ENCODE measurements at places on chromosomes 12 and 14. TPM values are rescaled to one million over a fixed set of nuclear protein-coding genes. Genes with fewer than 3 reads are reported as not detected.

GRCh38 chr12:100329800-100330199 lies 27.1 kb upstream of the SLC17A8 start:
- DNase-seq = no peak

DNA sequence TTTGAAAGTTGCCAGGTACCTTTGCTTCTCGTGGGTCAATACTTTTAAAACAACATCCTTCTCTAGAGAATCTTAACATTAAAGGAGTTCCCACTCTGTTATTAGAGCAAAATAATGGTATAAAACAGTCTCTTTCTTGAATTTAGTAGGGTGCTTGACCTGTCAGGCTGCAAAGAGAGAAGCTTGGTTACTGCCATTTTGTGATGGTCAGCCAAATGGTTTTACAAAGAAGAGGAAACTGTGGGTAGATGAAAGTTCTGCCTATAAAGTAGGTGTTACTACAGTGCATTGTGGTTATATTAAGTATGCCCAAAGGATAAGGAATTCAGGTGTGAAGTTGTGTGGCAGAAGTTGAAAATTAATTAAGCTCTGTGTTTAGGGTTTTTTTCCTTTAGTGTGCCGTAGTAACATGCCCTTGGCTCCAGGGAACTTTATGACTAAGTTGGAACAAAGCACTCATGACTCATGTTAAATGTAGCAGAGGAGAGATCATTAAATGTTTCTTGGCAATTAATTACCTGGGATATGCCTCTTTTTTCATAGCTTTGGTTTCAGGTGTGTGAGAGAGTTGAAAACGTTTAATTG lies 354.0 kb upstream of the KITLG start:
- no peak for DNase-seq

- no peak for DNase-seq
Observed at GRCh38 chr12:123830675-123831074, 68.6 kb downstream of the DNAH10 start.

DNA sequence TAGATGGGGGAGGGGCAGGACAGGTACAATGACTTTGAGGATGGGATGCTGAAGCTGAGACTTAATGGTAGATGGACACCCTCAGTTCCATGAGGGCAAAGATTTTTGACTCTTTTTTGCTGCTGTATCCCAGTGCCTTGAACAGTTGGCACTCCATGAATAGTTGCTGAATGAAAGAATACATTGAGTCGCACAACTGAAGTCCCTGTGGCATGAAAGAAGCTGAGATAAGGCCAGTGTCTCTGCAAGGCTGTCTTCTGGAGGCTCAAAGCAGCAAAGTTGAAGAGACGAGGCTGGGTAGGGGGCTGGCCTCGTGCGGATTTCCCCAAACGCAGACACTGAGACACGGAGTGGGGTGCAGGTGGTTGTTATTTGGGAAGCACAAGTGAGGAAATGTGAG lies 179.3 kb downstream of the ADCK1 start:
- DNase-seq = no peak

DNA sequence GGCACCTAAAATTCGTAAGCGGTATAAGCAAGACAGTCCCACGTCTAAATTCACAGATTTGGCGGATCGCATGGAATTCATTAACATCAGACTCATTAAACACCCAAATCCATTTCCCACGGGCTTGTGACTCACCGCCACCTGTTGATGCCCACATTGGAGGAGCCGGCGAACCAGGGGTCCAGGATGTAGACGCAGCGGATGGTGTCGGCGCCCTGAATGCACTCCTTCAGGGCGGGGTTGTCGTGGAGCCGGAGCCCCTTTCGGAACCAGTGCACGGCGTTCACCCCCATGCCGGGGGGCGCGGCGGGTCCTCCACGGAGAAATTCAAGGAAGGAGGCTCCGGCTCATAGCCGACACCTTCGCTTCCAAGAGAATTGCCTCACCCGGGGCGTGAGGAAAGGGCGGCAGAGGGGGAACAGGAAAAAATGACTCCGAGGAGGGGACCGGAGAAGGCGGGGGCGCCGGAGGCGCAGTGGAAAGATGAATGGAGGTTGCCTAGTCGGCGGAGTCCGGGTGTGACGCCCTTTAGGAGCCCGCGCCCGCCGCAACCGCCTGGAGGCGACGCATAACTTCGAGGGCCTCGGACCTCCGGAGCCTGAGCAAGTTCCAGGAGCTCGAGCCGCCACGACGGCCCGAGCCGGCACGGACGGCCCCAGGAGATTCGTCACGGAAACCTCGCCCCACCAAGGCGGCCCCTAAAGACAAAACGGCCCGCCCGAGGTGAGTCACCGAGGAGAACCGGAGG lies 506 bp downstream of the CRY1 start:
- DNase-seq = peak; percentile 71

The ALG10 gene
- total RNA-seq = 3.7 TPM

GRCh38 chr12:121787063-121788025 lies 6.1 kb downstream of the RHOF start:
- no peak for DNase-seq

- no peak for DNase-seq
Observed at GRCh38 chr12:3964439-3964838, 91.2 kb upstream of the PARP11 start.

The TAS2R13 gene
- total RNA-seq = 0.27 TPM

The SRRM4 gene
- total RNA-seq = 0.30 TPM

- DNase-seq = no peak
Observed at GRCh38 chr14:54692284-54692772, 125.4 kb downstream of the SAMD4A start.
